Activated CD4-positive, alpha-beta T cell treated with anti-CD3 and anti-CD28 coated beads, Interleukin-2, amount 10 ng/mL, durations not matched to agents 7 days and 5 days (primary cell): ENCODE measurements at places on chromosomes 13 and 19.
A peak's percentile ranks its signal among the peaks of the same experiment; 100 is the strongest.

GRCh38 chr19:32361574-32362317, 16.3 kb downstream of the ZNF507 start:
- DNase-seq: no peak

DNA sequence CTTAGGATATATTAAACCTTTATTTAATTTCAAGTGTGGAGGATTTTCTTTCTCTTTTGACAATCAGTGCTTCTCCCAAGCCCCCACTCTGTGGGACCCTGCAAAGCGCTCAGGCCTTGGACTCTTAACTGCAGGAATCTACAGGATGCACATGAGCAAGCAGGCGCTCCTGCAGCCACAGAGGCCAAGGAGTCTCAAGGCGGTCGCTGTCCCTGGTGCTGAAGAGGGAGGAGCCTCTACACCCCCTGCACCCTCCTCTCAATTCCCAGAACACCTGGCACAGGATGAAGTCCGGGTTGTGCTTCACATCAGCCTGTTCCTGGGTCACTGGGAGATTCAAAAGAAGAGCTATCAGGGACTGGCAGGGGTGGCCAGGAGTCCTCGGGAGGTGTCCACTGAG, 13.5 kb downstream of the OR10H4 start:
- DNase-seq: no peak

- peak; percentile 41 for DNase-seq
Measured at GRCh38 chr13:30774214-30774730, 38.9 kb downstream of the ALOX5AP start.

DNA sequence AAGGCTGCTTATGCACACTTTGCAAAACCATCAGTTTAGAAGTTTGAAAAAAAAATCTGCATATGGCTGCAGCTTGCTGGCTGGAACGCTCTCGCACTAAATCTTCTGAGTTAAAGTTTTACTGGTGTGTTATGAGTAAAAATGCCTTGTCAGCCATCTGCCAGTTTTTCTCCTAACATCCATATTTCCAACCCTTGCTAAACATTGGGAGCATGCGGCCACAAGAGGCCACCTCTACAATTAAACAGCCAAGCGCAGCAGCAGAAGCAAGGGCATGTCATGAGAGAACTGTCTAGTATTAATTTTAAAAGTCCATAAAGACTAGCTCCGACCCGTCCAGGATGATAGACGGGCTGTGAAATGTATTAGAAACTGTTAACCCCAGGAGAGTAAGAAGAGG, 248.3 kb downstream of the TSHZ3 start:
- no peak for DNase-seq

GRCh38 chr13:113930671-113931637, 42.9 kb downstream of the C13orf46 start:
- peak; percentile 21 for DNase-seq

GRCh38 chr13:91302111-91302510, 45.4 kb upstream of the MIR17HG start:
- DNase-seq: no peak

DNA sequence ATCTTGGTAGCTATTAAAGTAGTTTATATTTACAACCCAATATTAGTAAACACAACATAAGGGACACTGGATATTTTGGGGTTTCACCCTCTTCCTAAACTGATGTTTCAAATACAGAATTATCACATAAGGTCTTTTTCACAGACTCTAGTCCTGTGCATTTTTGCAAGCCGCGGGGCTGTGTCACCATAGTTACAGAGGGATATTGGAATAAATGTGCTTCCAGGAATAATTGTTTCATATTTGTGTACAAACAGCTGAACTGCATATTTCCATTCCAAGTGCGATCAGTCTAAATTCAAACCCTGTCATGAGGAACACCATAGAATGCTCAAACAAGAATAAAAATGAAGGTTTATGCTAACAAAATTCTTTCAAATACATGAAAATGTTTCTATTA, 762.5 kb upstream of the ARGLU1 start:
- DNase-seq: no peak

GRCh38 chr19:55305491-55305890, 19.6 kb downstream of the TMEM150B start:
- DNase-seq: peak; percentile 63

DNA sequence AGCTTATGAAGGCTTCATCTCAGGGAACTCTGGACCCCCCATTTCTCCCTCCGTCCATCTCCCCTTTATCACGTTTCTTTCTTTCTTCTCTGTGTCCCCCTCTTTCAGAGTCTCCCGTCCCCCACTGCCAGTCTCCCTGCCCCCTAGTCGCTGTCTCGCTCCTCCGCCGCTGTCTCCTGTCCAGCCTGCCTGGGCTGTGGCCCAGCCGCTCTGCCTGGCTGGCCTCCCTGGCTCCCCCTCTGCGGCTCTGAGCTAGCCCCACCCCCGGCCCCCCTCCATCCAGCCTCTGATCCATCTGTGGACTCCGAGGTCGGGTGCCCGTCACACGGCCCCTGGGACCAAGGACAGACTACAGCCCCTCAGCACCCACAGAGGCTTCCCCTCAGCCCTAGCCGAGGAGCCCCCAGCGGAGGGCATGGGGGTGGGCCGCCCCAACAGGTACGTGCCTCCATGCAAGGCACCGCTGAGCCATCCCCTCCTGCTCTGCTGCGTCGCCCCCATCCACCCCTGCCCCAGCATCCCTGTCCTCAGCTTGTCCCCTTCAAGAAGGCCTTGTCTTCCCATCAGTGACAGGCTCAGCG, 1.1 kb upstream of the KCNJ14 start:
- no peak for DNase-seq

DNA sequence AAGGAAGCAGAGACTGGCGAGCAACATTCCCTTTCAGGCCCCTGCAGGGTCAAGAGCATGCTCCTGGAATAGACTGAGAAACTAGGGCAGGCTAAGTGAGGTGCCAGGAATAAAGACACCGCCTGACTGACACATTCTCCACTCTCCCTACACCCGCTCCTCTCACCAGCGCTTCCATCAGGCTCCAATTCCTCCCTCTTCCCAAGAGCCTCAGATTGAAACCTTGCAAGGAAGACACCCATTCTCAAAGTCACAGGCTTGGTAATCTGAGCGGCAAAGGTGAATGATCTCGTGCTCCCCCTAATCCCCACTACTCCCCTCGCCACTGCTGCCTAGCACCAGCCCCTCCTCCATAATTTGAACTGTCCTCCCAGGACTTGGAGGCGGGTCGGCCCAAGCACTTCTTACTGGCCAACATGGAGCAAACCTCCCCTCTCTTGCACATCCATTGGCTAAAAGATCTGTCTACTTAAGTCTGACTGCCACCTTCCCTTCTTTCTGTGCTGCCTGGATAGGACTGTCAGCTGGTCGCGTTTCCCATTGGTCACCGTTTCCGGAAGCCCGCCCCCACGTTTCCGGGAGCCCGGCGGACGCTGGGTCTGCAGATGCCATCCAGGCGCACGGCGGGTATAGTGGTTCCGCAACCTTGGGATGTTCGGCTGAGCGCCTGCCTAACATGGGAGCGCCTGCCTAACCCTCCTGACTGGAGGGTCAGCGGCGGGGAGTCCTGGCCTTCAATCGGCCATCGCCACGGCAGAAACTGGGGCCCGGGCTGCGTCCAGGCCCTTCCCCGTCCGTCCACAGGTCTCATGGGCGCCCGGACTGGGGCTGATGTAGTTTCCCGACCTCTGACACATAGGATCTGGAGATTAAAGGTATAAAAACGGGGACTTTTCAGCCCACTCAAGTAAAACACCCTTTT, 33.6 kb downstream of the ZNF383 start:
- DNase-seq: peak; percentile 57

GRCh38 chr13:98772794-98773452, 20.5 kb upstream of the SLC15A1 start:
- no peak for DNase-seq

DNA sequence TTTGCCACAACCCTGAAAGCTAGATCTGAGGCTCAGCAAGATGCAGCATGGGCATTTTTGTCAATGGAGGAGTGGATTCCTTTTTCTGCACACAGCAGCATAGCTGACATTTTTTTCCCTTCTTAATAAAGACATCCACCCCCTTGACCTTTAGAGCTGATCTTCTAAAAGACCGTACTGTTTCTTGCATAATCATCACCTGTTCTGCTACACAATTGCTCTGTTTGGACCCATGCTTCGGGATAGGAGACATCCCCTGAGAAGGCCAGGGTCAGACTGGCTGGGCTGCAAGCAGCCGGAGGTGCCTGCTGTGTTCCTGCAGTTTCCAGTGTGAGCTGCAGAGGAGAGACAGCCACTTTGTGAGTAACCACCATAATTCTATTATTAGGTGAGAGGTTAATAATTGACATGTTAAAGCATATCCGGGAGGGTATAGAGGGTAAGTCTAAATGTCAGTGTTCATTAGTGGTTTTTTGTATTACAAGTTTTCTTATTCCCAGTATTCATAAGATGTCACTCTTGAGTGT, 108.5 kb upstream of the C1QTNF9B start:
- no peak for DNase-seq

GRCh38 chr19:31054430-31054829, 294.8 kb downstream of the TSHZ3 start:
- DNase-seq: peak; percentile 24

DNA sequence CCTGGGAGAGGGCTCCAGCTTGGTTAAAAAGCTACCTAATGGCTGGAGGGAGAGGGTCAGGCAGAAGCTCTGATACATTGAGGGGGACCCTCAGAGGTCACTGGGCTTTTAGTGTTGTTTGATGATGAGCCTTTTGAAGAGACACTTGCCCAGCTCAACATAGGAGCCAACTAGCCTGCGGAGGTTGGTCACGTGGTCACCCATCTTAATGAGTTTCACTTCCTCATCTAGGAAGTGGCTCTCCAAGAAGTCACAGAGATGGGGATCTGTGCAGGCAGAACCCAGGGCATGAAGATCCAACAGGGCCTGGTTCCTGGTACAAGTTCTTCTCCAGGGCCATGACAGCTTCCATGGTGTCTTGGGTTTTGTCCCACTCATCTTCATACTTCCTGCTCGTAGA, 33.4 kb downstream of the IPO5 start:
- no peak for DNase-seq

DNA sequence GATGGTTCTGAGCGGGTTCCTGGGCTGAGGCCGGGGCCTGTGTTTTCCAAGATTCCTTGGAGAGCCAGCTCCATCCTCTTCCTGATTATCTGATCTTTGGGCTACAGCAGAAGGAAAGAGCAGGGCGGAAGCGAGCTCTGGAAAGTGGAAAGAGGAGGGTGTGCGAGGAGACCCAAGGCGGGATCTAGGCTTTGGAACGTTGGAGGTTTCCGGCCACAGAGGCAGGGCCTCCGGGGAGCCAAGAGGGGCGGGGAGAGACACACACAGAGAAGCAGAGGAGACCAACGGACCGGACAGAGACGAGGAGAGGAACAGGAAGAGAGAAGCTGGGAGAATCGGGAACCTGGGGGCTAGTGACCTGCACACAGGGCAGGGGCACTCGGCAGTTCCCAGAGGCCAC, at the start of gene CLEC11A:
Gene CLEC11A, plus strand, starts transcription at position 296 of the 400 bp plus-strand sequence. CDS start 162 bp downstream, outside the sequence.
- DNase-seq: no peak

GRCh38 chr13:29254626-29255370, 340.7 kb downstream of the SLC7A1 start:
- DNase-seq: no peak

GRCh38 chr19:5225486-5226345, 114.9 kb downstream of the PTPRS start:
- no peak for DNase-seq

- DNase-seq: no peak
Measured at GRCh38 chr13:27128825-27129627, 42.6 kb downstream of the USP12 start.

GRCh38 chr13:86445672-86446071, 646.5 kb upstream of the SLITRK6 start:
- no peak for DNase-seq

GRCh38 chr19:38274739-38275138, 10.4 kb downstream of the SPINT2 start:
- DNase-seq: no peak

GRCh38 chr13:113651511-113652403, 6.2 kb downstream of the ATP4B start:
- no peak for DNase-seq

DNA sequence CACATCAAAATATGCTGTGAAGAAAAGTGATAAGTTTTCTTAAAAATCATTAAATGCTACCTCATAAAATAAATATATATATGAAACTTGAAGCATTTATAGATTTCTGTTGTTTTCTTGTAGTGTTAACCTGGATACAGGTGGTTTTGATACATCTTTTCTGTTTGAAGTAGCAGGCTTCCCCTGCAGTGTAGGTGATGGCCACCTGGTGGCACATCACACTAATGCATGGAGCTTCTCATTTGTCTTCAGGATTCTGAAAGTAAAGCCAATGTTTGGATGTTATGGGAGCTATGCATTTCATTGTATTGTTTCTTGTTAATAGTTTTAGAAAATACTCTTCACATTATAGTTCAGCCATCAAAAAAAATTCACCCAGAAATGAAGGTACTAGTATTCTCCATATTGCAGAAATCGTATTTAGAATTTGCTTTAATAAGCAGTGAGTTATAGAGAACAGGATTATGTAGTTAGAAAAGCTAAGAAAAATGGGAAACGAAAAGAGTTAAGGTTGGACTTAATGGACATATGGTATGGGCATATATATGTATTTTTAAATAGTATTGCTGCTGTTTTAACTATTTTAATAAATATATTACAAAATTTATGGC, 18.7 kb downstream of the GPR180 start:
- DNase-seq: peak; percentile 46

DNA sequence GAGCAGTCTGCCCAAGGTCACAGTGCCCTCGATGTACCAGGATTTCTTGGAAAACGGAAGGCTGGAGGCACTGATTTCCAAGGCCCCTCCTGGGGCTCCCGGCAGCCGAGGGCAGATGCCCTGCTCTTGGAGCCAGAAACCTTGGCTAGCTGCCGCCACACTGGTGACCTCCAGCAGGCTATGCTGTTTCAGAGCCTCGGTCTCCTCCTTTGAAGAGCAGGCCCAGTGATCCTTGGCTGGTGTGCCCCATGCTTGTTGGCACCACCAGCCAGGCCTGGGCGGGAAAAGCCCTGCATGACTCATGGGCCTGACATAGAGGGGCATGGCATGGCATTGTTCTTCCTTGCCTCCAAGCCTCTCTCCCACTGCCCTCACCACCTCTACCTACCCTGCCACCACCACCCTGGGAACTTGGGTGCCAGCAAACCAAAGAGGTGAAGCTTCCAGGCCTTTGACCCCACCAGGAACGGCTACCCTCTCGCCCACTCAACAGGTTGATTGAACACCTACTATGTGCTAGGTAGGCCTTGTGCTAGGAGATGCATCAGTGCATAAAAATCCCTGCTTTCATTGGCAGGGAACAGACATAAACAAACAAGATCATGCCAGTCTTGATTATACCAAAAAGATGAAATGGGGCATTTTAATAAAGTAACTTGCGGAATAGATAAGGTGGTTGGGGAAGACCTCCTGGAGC, 1.6 kb upstream of the CLEC11A start:
- no peak for DNase-seq

DNA sequence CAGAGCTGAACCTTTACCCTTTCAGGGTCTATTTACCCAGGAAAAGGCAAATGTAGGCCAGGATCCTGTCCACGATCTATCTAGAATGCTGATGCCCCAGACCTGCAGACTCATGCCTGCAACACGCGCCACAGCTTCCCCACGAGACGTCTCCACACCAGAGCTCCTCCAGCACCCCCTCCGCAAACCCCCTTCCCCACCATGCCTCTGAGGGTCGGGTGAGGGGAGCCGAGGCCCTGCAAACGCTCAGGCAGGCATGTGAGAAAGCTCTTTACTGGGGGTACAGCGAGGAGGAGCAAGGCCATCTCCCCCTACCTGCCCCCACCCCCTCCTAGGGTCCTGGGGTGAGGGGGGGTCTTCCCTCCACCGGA, 8.9 kb downstream of the DYRK1B start:
- no peak for DNase-seq

- no peak for DNase-seq
Measured at GRCh38 chr13:109737606-109738005, 48.8 kb downstream of the IRS2 start.

GRCh38 chr19:43546581-43546980, 13.6 kb downstream of the ZNF575 start:
- DNase-seq: no peak

- no peak for DNase-seq
Measured at GRCh38 chr19:39539165-39539517, 820 bp downstream of the EID2 start.
